ENCODE measurements at places on chromosomes 3 and 15.
A peak's percentile ranks its signal among the peaks of the same experiment; 100 is the strongest.

GRCh38 chr15:25437777-25438600 lies 835 bp downstream of the UBE3A start:
- DNase-seq = peak; percentile 37

DNA sequence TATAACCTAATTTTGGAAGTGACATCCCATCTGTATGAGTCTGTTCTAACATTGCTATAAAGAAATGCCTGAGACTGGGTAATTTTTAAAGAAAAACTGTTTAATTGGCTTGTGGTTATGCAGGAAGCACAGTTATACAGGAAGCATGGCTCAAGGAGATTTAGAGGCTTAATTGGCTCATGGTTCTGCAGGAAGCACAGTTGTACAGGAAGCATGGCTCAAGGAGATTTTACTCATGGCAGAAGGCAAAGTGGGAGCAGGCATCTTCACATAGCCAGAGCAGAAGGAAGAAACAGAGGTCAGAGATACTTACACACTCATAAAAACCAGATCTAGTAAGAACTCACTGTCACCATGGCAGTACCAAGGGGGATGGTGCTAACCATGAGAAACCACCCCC lies 193.1 kb upstream of the ADAMTS9 start:
- no peak for DNase-seq

DNA sequence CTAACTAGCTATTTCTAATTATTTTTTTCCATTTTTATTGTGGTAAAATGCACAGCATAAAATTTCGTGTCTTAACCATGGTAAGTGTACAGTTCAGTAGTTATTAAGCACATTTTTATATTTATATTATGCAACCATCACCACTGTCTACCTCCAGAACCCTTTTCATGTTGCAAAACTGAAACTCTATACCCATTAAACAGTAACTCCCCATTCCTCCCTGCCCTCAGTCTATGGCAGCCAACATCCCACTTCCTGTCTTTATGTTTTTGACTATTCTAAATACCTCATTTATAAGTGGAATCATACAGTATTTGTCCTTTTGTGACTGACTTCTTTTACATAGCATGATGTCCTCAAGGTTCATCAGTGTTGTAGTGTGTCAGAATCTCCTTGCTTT lies 25.5 kb downstream of the SLC35A5 start:
- no peak for DNase-seq

- DNase-seq = no peak
These were observed 62.8 kb downstream of the SEMA5B start for GRCh38 chr3:122964811-122965210.

- DNase-seq = no peak
These were observed 87.7 kb downstream of the MEGF11 start for GRCh38 chr15:66165856-66166255.

DNA sequence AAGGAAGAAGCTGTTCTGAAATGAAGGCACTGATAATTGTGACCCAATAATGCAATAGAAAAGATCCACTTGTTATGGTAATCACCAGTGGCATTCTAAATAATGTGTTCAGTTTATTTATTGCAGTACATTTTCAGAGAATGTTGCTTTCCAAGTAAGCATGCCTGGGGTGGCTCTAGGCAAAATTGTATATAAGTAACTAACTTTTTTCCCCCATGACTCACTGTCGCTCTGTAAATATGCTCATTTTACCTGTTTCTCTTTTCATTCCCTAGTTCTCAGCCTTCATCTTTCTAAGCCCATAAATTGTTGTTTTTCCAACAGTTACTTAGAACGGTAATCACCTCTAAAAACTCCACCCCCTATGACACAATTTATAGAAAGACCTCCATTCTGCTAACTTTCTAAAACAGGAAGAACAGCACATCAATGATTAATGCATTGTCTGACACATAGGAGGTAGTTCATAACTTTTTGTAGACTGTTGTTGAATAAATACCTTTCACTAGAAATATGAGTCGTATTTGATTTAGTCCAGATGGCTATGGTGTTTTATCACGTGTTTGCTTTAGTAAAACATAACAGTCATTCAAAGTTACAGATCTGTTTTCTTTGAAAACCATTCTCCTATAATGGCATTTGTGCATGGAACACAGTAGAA lies 143.1 kb downstream of the LSAMP start:
- no peak for DNase-seq

DNA sequence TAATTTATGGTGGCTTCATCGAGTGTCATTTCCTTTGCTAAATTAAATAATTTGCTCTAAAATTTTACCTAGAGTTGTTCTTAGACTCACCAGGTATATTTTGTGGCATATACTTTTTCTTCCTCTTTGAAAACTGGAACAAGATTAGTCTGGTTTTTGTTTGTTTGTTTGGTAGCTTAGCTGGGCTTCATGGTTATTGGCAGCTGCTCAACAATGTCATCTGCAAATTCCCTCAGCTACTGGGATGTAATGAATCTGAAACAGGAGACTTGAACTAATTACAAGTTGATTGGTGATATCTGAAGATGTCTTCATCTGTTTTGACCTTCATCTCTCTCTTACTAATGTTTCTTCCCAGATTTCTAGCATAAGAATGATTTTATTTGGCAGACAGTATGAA lies 270.5 kb upstream of the P2RY1 start:
- no peak for DNase-seq

DNA sequence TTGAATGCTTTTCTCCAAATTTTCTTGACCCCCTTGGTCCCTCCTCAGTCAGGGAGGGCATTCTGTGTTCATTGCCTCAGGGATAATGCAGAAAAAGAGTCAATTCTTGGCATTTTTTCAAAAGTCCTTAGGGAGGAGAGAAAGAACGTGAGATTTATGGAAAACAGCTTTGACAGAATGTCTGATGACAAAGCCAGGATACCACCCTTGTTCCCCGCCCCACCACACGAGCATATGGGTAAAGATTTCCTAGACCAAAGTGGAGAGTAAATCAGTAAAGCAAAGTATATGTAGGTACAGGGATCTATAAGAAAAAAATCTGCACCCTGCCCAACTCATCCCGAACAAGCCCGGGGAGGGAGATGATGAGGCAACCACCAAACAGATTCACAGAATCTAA lies 11.2 kb downstream of the SRGAP3 start:
- no peak for DNase-seq

DNA sequence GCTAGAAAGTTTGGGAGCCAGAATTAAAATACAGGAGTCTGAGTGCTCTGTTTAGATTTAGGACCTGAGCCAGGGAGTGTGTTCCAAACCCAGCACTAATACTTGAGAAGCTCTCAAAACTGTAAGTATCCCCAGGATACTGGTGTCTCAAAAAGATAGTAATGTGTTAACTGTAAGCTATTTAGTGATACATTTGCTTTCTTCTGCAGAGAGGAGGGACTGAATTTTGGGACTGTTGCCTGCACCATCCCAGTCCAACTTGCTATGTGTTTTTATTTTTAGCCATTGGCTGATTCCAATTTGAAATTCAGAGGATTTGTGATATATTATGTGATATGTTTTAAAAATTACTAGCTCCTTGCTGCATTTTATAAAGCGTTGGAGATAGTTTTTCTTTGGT lies 31.5 kb downstream of the UBE2E1 start:
- DNase-seq = no peak

DNA sequence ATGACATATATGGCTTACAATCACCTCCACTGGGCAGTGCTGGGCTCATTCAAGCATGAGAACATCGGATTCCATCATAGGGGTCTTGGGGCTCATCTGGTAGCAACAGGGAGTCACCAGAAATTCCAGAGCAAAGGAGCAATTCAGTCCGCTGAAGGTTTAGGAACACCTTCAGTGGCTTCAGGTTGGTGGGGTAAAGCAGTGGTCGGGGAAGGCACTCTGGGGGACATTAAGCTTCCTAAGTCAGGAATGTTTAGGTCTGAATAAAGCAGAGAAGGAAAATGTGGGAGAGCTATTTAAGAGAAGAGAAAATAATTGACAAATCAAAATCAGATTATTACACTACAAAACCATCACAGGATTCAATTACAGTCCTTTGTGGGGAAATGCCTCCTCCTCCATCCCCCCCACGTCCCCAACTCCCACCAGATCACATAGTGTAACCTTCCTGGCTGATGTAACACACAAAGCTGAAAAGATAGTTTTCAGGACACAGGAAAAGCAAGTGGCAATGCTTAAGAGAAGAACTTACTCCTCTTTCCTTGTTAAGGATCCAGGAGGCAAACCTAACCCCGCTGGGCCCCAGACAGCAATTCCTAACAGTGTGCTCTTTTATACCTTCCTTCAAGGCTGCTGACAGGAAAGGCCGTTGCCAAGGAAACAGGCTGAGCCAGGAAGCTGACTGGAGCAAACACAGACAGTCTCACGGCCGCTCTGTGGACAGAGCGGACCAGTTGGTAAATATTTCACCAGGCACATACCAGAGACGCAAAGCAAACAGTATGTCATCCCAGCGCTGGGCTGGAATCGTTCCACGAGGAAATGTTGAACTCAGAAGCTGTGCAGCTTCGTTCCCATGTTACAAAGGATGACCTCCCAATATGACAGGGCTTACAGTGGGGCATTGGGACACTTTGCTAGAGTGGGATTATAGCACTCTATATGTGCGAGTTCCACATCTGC lies 57.5 kb upstream of the LMCD1 start:
- peak; percentile 86 for DNase-seq

GRCh38 chr3:69892706-69893105 lies 106.8 kb upstream of the SAMMSON start:
- DNase-seq = no peak

- DNase-seq = peak; percentile 53
These were observed 31.4 kb upstream of the UACA start for GRCh38 chr15:70794596-70795310.
